Sigmoid colon (tissue), 7 donors: ENCODE measurements at places on chromosomes 2 and 18. TPM values are rescaled to one million over a fixed set of nuclear protein-coding genes. Genes with fewer than 3 reads are reported as not detected.

DNA sequence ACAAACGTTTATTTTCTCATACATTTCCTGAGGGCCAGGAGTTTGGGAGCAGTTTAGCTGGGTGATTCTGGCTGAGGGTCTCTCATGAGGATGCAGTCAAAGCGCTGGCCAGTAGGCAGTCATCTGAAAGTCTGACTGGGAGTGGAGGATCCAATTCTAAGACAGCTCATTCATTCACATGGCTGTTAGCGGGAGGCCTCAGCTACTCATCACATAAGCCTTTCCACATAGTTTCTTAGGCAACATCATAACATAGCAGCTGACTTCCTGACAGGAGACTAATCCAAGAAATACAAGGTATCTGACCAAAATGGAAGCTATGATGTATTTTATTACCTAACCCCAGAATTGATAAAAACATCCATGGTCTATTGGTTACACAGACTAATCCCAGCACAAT, 2.9 kb upstream of the MRPL44 start:
- DNase-seq = no peak
- H3K36me3 ChIP-seq = no peaks in the 10 kb centered on the region
- H3K4me3 ChIP-seq = no peak overlapping the region
- H3K27me3 ChIP-seq = no peaks in the 10 kb centered on the region
- H3K27ac ChIP-seq = no peak overlapping the region
- peaks cover 14% of the 10 kb centered on the region for H3K4me1 ChIP-seq

DNA sequence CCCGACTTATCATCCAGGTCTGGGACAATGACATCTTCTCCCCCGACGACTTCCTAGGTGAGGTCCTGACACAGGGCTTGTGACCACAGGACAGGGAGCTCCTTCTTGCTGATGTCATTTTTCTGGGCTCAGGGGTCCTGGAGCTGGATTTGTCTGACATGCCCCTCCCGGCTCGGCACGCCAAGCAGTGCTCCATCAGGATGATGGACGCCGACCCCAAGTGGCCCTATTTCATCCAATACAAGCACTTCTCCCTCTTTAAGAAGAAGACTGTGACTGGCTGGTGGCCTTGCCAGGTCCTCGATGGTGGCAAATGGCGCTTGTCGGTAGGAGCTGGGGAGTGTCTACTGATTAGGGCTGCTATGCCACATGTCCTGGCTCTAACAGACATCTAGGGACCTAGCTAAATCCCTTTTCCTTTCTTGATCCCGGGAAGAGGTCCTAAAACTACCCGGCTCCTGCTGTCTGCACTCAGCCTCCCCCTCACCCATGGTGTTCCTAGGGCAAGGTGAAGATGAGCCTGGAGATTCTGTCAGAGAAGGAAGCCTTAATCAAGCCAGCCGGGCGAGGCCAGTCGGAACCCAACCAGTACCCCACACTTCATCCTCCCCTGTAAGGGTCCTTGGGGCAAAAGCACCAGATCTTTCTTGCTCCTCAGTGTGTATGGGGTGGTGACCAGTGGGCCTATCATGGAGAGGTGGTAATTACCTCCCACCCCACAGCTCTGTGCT, 36.7 kb downstream of the LMAN2L start:
- peaks cover 21% of the 10 kb centered on the region for H3K36me3 ChIP-seq
- H3K27me3 ChIP-seq = no peaks in the 10 kb centered on the region
- H3K4me3 ChIP-seq = no peak overlapping the region
- DNase-seq = peak; percentile 54
- no peak overlapping the region for H3K27ac ChIP-seq

DNA sequence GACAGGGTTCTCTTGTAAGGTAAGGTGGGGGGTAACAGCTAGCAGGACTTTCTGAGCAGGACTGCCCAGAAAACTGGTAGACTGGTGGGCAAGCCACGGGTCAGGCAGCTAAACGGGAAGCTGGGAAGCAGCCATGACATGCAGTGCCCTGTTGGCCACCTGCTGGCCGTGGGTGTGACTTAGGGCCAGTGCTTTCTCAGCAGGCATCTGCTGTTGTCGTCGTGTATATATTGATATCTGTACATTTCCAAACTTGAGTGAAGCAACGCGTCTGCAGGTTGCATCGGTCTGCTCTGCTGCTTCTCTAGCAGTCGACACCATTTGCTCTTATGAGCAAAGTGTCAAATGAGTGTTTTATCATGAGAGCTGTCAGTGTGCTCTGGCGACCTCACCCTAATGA, 31.0 kb downstream of the COA5 start:
- no peak overlapping the region for H3K27ac ChIP-seq
- peaks cover 43% of the 10 kb centered on the region for H3K36me3 ChIP-seq
- no peaks in the 10 kb centered on the region for H3K27me3 ChIP-seq
- DNase-seq = no peak
- no peak overlapping the region for H3K4me3 ChIP-seq
- H3K4me1 ChIP-seq = no peaks in the 10 kb centered on the region

DNA sequence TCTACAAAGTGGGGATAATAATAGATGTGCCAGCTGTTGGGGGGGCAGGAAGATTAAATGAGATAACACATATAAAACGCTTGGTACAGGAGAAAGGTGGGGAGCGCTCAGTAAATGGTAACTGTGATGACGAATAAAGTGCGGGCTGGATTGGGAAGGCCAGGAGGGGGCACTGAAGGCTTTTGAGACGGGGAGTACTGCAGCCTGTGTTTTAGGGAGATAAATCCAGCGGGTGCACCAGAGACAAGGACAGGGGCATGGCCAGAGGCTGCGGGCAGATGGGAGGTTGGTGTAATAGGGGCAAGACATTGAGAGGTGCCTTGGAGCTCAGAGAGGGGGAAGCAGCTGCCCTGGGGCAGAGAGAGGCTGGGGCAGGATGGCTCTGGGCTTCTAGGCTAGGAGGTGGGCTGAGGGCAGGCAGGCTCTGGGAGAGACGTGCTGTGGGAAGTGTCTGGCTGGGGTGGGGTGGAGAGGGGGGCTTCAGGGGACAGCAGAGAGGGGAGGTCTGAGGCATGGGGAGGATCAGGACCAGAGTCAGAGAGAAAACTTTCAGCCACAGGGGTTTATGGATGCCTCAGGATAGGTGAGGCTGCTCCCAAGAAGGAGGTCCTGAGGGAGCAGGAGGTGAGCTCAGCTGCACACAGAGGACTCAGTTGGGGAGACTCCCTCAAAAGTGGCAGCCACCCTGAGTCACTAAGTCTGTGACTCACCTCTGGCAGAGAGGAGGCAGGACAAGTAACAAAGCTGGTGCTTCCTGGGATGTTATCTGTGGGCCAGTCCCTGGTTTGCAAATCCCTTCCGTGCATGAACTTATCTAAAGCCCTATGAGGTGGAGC, 18.8 kb downstream of the TEX44 start:
- peak; percentile 83 for DNase-seq
- no peaks in the 10 kb centered on the region for H3K36me3 ChIP-seq

- DNase-seq = peak; percentile 66
- H3K4me1 ChIP-seq = peaks cover 45% of the 10 kb centered on the region
- H3K27me3 ChIP-seq = no peaks in the 10 kb centered on the region
- no peaks in the 10 kb centered on the region for H3K36me3 ChIP-seq
- no peak overlapping the region for H3K27ac ChIP-seq
Measured at GRCh38 chr2:127627740-127628571, 18.0 kb upstream of the GPR17 start.

DNA sequence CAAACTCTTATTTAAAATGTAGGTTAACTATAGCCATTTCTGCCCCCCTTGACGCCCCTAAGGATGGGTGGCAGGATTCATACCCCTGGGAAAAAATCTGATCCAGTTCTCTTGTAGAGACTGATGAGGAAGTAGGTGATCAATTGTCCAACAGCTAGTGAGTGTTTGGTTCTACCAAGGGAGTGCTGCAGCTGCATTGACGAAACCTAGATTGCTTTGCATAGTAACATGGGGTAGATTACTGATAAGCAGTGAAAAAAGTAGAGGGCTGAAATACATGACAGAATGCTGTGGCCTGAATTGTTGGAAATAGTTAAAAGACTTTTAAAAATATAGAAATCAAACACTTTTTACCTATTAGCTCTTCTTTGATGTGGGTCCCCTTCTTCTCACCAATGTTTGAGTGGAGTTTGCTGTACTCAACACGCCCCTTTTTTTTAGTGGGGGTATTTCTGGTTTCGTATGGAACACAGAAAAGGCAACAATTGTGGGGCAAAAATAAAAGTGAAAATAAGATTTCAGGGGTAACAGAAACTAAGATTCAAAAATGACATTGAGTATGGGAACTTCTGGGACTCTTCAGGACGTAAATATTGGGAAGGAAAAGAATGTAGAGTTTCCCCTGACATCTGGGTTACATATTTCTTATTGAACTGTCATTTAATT, 66.2 kb downstream of the MAIP1 start:
- no peaks in the 10 kb centered on the region for H3K27me3 ChIP-seq
- DNase-seq = no peak
- H3K4me3 ChIP-seq = no peak overlapping the region
- H3K36me3 ChIP-seq = no peaks in the 10 kb centered on the region

DNA sequence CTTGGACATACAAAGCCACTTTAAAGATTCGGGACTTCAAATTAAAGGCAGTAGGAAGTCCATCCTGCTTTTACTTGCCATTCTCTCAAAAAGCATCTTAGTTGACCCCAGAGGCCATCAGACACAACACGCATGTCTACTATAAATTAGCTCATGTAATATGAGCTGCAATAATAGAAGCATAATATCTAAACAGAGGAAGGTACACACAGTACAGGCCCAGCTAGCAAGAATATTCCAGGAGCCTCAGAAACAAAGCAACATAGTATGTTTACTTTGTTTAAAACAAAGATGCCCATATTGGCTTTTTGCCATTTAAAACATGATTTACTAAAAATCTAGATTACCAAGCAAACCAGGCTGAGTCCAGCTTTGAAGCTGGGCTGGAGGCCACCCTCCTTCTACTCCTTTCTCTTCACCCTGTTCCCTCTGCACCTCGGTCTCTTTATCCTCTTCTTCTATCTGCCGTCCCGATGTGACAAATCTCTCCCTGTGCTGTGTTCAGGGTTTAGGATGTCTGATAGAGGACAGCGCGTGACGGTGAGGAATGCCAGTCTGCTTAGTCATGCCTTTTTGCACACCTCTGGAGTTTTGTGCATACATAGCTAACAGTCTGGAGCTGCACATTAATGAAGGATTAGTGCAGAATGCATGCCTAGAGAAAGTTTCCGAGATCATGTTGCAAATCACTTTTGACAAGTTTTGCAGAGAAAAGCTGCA, 28.2 kb downstream of the DTNA start:
- H3K27me3 ChIP-seq = no peaks in the 10 kb centered on the region
- H3K27ac ChIP-seq = no peak overlapping the region
- no peak for DNase-seq
- no peaks in the 10 kb centered on the region for H3K4me1 ChIP-seq

DNA sequence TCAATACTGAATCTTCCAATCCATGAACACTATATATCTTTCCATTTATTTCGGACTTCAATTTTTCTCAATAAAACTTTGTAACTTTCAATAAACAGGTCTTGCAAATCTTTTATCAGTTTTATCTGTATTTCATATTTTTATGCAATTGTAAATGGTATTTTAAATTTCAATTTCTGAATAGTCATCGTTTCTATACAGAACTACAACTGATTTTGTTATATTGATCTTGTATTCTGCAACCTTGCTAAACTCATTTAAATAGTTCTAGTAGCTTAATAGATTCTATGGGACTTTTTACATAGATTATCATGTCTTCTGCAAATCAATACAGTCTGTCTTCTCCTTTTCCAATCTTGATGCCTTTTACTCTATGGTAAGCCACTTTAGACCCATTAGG, 90.4 kb downstream of the FAM228A start:
- no peak overlapping the region for H3K27ac ChIP-seq
- no peak for DNase-seq
- H3K4me3 ChIP-seq = no peak overlapping the region
- no peaks in the 10 kb centered on the region for H3K36me3 ChIP-seq
- no peaks in the 10 kb centered on the region for H3K4me1 ChIP-seq

DNA sequence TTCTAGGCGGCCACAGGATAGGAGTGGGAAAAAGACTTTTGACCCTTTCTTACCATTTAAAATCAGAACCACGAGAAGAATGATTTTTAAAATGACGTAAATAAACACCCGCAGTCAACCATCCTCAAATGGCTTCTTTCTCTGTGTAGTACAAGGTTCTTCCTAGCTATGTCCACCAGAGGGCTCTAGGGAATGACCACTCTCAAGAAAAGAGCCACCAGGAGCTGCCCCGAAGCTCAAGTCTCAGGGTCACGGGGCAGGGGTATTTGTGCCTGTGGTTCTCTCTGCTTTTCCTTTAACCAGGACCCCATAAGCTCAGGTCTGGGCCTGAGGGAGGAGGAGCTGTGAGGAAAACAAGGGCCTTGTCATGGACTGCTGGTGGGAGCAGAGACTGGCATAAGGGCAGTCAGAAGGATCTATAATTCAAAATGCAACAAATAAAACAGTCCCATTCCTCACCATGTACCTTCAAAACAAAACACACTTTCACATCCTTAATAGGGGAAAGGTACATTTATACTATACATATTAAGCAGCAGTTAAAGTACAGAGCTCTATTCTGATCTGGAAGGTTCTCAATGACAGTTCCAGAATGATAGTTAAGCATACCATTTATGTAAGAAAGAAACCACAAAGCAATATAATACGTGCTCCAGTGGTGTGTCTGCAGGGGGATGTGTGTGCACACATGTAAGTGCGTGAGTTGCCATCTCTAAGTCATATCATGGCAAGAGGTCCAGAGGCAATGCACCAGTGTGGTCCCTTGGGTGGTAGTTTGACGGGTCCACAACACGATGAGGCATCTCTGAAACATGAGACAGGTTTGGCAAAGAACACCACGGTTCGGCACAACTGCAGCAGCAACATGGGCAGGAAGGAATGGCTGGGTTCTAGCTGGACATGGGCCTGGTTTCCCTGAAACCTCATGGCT, 18.6 kb downstream of the LYPD1 start:
- no peaks in the 10 kb centered on the region for H3K4me1 ChIP-seq
- no peak overlapping the region for H3K27ac ChIP-seq
- H3K4me3 ChIP-seq = no peak overlapping the region
- no peak for DNase-seq
- peaks cover 10% of the 10 kb centered on the region for H3K27me3 ChIP-seq
- no peaks in the 10 kb centered on the region for H3K36me3 ChIP-seq

GRCh38 chr2:119724656-119725485, 34.9 kb upstream of the PTPN4 start:
- no peak overlapping the region for H3K4me3 ChIP-seq
- no peaks in the 10 kb centered on the region for H3K36me3 ChIP-seq
- H3K27ac ChIP-seq = no peak overlapping the region
- no peaks in the 10 kb centered on the region for H3K4me1 ChIP-seq
- no peaks in the 10 kb centered on the region for H3K27me3 ChIP-seq
- DNase-seq = no peak

GRCh38 chr2:75021672-75022071, 63.2 kb downstream of the POLE4 start:
- DNase-seq = no peak
- no peaks in the 10 kb centered on the region for H3K27me3 ChIP-seq
- H3K4me3 ChIP-seq = no peak overlapping the region
- H3K36me3 ChIP-seq = no peaks in the 10 kb centered on the region
- H3K4me1 ChIP-seq = no peaks in the 10 kb centered on the region

Gene IL1R1
- 34.9 TPM for polyA plus RNA-seq

Gene NEU2
- polyA plus RNA-seq = not detected

Gene LAMA3
- polyA plus RNA-seq = 6.0 TPM

Gene ALPP
- polyA plus RNA-seq = not detected

Gene CHST10
- polyA plus RNA-seq = 0.46 TPM

Gene TEX51
- polyA plus RNA-seq = not detected

Gene CRYBA2
- polyA plus RNA-seq = 1.4 TPM

Gene GNAL
- 3.4 TPM for polyA plus RNA-seq

Gene MC5R
- polyA plus RNA-seq = not detected

Gene ACADL
- 0.15 TPM for polyA plus RNA-seq
